Stimulated activated CD4-positive, alpha-beta T cell treated with anti-CD3 and anti-CD28 coated beads, Interleukin-1b, Interleukin-23, amount 100 ng/mL, for 1 hour (primary cell): ENCODE measurements at places on chromosomes 2 and 18.

DNA sequence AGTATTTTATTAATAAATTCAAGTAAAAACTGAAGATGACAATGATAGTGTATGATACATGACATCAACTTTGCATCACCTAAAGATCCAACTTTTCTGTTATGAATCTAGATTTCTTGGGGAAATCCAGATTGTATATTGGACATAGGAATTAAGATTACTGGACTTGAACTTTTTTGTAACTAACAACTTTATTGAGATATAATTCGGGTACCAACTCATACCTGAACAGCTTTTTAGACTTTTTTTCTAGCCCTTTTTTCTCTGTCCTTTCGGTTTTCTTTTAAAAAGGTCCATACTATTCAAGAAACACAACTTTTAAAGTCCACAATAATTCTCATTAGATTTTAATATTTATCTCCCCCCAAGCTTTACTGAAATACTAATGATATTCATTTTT is 1.1 kb upstream of the SOCS6 start:
- DNase-seq = no peak

GRCh38 chr2:128585706-128586105 is 267.0 kb upstream of the HS6ST1 start:
- DNase-seq = no peak

DNA sequence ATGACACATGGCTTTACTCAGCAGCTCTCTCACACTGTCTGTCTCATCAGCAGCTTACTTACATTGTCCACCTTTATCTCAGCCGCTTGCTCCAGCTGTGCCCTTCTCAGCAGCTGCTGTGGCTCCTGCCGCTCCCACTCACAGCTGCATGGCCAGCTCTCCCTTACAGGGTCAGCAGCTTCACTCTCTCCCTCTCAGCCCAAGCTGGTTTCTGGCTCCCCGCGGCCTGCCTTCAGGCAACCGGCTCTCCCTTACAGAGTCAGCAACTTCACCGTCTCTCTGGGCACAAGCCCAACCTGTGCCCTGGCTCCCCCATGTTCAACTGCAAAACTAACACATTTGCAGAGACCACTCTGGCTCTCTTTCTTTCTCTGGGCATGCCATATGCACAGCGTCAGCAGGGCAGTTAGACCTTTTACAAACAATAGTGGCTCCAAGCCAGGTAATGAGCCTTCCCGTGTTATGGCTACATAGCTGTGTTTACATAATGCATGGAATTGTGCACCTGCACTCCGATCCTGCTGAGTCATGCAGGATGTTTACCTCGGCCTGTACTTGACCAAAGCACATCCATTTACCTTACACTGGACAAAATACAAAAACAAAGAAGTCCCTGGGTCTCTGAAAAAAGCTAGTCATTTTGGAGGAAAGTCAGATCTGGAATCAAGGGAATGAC is 167.3 kb downstream of the DOK6 start:
- no peak for DNase-seq

DNA sequence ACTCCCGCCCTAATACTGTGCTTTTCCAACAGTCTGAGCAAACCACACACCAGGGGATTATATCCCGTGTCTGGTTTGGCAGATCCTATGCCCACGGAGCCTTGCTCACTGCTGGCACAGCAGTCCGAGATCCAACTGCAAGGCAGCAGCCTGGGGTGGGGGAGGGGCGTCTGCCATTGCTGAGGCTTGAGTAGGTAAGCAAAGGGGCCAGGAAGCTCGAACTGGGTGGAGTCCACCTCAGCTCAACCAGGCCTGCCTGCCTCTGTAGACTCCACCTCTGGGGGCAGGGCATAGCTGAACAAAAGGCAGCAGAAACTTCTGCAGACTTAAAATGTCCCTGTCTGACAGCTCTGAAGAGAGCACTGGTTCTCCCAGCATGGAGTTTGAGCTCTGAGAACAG is 44.2 kb downstream of the LNPK start:
- DNase-seq = no peak

DNA sequence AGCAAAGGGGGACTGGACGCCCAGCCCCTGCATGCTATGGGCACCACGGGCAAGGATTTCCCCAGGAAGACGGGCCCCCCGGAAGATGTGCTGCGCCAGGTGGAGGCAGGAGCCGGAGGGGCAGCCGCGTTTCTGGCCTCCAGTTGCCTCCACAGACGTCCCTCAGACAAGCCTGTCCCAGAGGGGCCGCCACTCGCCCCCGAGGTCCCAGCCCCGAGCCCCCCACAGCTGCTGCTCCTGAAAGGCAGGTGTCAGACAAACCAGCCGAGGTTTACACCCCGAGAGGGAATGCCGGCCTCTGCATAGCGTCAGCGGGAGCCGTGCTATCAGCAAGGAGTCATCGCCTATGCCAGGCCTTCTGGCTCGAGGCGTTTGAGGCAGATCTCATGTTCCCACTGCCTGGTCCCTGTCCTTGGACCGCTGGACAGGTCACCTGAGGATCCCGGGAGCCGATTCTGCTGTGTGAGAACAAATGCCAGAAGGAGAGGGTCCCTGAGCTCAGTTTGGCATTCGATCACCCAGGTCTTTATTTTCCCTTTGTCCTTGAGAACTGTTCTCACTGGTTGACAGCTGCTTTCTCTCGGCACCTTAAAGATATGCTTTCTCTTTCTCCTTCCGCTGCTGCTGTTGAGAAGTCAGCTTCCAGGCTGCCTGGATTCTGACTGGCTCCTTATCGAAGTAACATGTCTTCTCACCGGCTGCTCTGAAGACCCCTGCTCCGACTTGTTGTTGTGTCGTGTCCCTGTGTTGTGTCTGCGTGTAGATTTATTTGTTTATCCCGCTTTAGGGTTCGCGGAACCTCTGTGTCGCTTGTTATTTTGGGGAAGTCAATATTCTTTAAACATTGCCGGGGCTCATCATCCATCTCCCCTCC is 20.6 kb downstream of the CROCC2 start:
- no peak for DNase-seq

DNA sequence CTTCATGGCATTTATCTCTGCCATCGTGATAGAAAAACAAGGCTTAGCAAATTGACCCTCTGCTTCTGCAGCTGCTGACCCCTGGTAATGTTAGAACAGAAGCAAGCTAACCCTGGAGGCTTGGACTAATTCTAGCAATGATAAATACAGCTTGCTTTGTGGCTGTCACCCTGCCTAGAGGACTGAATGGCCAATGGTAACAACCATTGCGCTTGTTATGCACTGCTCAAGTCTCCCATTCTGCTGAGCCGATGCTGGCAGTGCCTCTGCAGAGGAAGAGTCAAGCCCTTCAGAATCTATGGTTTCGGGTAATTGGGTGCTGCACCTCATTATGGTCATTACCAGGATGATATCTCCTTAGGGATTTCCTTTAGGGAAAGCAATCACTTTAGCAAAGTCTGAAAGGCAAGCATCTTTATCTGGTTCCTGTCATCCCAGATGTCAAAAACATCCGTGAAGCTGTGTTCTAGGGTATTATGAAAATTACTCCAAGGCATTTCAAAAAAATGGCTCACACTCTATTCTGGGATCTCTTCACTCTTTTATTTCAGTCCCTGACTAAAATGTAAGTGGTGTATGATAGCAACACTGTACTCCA is 186.8 kb upstream of the DLGAP1 start:
- DNase-seq = no peak

GRCh38 chr2:153939124-153939796 is 67.5 kb downstream of the GALNT13 start:
- DNase-seq = no peak

DNA sequence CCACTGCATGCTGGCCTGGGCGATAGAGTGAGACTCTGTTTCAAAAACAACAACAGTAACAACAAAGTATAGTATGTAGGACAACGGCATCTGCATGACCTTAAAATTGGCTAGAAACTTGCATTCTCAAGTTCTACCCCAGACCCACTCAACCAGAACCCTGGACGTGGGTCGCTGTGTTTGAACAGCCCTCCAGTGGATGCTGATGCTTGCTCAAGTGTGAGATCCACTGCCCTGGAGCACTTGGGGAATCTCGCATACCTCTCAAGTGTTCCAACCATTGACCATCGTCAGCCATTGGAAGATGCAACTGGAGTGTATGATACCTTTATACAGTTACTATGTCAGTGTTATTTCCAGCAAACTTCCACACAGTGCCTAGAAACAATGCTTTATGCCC is 435.9 kb downstream of the DCDC2C start:
- no peak for DNase-seq

DNA sequence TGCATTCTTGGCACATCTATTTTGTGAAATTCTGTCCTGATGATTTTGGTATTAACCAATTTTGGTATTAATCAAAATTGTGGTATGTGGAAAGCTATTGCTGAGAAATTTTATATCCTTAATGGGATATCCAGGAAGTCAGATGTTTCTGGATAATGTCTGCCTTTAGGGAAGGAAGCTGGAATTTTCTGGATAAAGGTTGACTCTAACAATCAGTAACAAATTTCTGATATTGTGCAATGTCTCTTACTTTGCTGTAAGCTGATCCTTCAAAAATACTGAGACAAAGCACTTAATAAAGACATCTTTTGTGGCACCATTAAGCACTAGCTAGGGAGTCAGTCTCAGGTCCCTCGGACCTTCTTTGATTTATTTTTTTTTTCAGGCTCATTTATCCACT is 100.8 kb upstream of the UGP2 start:
- no peak for DNase-seq

GRCh38 chr2:239295377-239296019 is 105.3 kb downstream of the HDAC4 start:
- DNase-seq = no peak

DNA sequence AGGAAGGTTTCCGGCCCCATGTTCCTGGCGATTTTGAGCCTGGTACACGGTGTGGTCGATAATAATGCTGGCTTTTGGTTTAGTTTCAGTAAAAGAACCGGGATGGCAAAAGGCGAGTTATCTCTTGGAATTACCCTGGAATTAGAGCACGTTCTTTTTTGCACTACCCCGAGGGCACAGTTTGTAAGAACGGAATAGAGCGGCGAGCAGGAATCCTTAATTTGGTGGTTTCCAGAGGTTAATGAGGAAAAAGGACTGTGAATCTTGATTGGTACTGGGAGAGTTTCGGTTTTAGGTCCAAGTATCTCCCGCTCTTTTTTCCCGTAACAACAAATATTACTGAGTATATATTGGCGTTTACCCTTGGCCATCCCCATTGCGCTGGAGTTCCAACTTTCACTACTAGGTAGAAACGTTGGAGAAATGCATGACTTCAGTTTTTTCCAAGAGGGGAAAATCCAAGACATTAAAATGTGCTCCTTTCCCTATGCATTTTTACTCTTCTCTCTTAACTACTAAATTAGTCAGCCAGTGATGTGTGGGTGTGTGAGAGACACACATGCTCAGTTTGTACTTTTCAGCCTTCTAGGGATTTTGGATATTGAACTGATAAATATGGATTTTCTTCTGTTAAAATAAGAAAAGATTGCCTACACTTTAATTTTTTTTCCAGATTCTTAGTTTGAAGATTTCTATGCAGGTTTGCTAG is 160.8 kb downstream of the AGPS start:
- no peak for DNase-seq

DNA sequence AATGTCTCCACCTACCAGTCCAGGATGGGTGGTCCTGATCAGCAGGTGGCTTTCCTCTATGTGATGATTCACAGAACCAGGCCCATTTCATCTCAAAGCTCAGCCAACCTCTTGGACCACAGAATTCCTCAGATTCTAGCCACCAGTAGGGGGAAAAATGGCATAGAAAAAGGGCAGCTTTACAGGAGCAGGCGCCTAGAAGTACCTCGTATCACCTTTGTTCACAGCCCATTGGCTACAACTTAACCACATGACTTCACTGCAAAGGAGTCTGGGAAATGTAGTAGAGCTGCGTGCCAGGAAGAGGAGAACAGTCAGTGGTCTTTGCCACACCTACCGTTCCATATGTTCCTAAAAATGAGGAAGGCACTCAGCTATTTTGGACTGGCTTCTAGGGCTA is 62.8 kb upstream of the DTNA start:
- DNase-seq = no peak

DNA sequence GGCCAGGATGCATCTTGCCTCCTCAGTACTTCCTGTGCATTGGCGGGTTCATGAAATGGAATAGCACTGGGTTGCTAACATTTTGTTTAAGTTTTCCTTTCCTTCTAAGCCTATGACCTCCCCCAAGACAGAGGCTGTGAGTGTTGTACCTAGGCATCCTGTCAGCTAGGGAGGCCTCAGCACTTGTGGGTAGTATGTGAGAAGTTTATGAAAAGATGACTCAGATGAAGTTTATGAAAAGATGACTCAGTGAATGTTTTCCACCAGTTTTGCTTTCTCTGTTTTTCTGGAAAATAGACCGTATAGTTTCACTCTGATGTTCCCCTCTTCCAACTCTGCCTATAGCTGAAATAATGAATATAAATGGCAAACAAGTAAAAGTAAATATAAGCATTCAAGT is 412.9 kb downstream of the TMEM182 start:
- no peak for DNase-seq

DNA sequence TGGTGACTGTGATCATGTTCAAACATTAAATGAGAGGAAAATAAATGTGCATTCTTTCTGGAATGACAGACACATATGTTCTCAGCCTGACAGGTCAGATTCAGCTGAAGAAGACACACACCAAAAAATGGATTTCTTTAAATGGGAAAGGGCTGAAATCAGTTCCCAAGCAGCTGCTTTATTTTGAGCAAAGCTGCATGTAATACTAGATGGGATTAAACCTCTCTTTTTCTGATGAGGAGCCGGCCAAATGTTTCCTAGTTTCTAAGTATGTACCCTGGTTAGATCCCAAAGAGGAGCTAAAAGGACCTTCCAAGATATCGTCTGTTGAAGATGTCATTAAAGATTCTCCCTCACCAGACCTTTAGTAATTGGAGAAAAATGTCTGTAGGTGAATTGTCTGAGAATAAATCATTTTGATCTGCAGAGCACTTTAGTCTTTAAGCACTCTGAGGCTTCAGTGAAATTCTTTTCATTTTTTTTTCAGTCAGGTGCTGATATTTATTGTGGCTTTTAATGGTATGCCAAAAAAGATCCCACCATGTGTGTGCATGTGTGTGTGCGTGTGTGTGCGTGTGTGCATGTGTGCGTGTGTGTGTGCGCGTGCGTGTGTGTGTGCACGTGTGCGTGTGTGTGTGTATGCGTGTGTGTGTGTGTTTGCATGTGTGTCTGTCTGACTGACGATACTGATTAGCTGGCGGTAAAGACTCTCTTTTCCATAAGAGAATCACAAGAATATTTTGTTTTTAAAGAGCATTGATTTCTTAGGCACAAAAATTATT is 175.8 kb downstream of the IRS1 start:
- DNase-seq = no peak

DNA sequence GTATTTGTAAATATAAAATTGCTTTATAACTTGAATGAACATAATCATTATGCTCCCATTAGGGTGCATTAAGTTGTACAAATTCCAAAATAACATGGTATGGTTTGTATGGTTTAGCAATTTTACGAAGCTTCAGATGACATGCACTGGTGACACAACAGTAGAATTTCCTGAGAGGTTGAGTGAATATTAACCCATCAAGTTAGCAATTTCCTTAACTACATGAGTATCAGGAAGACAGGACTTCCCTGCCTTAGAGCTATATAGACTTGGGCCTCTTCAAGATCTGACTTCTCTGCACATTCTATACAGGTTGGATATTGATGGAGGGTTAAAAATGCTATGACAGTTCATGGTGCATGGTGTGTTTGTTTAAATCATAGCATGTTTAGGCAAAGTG is 60.2 kb downstream of the ZC3H6 start:
- no peak for DNase-seq

- no peak for DNase-seq
These were observed 209.1 kb upstream of the KCNJ3 start for GRCh38 chr2:154489266-154489858.

- no peak for DNase-seq
These were observed 59.3 kb downstream of the SERTAD2 start for GRCh38 chr2:64594226-64594989.
